ENCODE measurements at places on chromosomes 6 and 20.

DNA sequence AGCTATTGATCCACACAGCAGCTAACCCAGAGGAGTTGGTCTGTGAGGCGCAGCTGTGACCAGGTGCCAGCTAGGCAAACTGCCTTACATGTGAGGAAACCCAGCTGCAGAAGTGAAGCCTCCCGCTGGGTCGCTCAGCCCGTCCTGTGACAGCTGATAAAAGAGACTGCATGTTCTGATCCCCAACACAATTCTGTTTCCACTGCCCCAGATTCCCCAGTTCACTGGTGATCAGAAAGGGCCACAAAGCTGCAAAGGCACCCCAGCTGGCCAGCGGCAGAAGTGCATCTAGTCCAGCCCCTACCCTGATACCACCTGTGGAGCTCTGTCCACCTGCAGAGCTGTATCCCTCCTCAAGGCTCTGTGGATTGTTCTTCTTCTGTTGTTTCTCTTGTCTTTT lies 64.5 kb downstream of the CTNNBL1 start:
- no peak for DNase-seq

- no peak for DNase-seq
Observed at GRCh38 chr6:116446399-116446798, 14.8 kb upstream of the CALHM6 start.

DNA sequence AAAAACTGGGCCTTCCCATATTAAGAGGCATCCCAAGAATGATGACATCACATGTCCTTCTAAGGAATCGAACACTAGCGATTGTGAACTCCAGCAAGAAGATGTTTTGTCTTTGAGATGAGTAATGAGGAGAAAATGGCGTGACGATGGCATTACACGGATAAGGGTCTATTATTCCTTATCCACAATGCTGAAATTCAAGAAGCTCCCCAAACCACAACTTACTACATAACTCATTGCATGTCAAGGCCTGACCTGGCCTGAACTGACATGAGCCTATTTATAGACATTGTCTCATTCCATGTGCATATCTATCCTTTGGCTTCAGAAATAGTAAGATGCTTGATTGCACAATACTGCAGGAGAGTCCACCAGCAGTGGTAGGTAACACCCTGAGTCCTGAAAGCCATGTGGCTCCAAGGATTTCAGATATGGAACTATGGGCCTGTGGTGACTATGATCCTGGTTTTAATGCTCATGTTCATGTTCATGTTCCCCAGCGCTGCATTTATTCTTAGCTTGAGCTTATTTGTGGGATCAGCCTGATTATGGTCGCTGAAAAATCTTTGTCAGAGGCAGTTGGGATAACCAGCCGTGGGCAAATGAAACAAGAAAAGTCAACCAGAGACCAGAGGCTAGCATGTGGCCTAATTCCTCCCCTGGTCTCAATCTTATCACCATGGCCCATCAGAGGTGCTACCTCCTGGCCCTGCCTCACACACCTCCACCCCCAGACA lies 183.2 kb upstream of the JARID2 start:
- DNase-seq: no peak

DNA sequence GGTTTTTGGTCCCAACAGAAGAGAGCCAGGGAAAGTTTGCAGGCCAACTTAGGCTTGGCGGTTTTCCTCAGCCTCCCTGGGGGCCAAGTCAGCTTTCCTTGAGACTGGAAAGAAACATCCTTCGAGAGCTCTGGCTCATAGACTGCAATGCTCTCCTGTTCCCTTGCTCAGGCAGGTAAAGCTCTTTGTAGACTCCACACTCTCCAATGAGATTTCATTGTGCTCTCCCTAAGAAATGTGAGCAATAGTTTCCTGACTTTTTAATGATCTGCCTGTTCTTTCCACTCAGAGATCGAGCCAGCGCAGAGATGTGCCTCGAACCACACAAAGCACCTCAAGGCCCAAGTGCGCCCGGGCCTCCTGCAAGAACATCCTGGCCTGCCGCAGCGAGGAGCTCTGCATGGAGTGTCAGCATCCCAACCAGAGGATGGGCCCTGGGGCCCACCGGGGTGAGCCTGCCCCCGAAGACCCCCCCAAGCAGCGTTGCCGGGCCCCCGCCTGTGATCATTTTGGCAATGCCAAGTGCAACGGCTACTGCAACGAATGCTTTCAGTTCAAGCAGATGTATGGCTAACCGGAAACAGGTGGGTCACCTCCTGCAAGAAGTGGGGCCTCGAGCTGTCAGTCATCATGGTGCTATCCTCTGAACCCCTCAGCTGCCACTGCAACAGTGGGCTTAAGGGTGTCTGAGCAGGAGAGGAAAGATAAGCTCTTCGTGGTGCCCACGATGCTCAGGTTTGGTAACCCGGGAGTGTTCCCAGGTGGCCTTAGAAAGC lies 13.9 kb downstream of the TNFAIP3 start:
- no peak for DNase-seq

DNA sequence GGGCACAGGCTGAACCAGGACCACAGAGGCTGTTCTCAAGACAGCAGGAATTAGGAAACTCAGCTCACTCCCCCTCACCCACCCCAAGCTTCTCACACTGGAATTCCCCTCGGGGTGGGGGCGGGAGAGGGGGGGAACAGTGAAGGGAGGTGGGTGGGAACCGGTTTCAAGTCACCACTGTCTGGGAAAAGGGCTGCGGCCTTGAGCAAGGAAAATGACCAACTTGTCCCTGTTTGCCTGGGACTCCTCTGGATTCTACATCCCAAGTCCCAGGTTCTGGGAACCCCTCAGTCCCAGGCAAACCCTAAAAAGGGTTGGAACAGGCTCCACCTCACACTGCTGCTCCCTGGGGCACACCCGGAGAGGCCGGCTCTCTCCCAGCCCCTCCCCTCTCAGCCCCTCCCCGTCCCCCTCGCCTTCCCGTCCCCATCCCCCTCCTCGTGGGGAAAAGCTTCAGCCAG lies 230.7 kb downstream of the TFAP2C start:
- DNase-seq: no peak

DNA sequence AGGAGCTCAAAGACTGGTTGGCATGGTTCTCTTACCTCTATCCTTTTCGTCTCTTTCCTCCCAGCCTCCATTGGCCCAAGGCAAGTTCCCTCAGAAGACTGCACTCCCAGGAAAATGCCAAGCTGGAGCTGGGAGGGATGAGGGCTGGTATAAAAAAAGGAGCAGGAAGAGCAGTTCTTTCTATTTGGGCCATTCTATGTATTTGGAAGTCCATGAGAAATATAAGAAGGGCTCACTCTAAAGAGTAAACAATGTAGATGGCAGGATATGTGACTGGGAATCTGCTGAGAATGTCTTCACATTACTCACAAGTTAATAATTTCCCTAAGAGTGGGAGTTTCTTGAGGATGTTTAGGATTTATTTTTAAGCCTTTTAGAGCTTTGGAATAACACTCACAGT lies 36.6 kb upstream of the ADTRP start:
- DNase-seq: no peak

GRCh38 chr6:147149826-147150225 lies 54.4 kb upstream of the STXBP5 start:
- DNase-seq: no peak

DNA sequence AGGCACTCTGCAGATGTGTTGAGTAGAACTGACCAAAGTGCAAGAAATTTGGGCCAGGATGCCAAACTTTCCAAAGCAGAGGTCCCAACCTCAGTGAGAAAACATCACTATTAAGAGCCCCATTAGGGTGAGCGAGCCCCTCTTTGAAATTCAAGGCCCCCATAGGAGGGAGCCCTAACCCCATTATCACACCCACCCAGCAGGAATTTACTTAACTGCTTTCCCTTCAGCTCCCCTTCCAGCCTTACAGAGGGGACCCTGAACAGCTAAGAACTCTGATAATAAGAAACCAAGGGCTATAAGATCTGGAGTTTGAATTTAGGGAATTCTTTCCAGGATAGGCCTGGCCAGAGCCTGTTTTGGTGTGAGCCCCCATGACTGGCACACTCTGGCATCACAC lies 130.6 kb downstream of the NFATC2 start:
- no peak for DNase-seq

Data from tibial nerve (tissue), 4 donors.